Esophagus mucosa (tissue), 1 donor: ENCODE measurements at places on chromosomes 3 and 15.

DNA sequence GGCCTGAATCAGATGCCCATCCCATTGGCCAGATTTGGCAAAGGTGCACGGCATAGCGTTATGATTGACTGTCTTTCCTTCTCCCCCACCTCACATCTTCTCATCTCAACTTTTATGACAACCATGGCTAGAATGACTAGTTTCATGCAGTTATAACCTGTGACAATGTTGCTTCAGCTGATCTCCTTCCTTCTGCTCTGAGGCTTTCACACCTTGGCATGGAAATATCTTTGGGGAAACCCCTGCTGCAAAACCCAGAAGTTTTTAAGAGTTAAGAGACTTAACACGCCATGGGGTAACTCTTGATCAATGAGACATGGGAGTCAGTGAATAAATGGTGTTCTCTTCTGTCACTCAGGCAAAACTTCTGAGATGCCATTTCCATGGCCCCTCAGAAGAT is 290.7 kb upstream of the MDFIC2 start:
- ATAC-seq = no peak

DNA sequence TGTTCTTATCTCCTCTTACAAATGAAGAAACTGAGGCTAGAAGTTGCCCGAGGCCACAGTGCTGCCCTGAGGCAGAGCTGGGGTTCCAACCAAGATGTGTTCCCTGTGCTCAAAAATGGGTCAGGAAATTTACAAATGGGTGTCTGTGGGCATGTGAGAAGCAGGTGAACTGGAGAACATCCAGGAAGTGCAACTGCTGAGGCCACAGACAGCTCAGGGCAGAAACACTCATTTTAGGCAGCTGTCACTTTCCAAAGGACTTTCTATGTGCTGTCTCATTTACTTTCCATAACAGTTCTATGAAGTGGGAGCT is 47.2 kb upstream of the ATP2B2 start:
- ATAC-seq = no peak

DNA sequence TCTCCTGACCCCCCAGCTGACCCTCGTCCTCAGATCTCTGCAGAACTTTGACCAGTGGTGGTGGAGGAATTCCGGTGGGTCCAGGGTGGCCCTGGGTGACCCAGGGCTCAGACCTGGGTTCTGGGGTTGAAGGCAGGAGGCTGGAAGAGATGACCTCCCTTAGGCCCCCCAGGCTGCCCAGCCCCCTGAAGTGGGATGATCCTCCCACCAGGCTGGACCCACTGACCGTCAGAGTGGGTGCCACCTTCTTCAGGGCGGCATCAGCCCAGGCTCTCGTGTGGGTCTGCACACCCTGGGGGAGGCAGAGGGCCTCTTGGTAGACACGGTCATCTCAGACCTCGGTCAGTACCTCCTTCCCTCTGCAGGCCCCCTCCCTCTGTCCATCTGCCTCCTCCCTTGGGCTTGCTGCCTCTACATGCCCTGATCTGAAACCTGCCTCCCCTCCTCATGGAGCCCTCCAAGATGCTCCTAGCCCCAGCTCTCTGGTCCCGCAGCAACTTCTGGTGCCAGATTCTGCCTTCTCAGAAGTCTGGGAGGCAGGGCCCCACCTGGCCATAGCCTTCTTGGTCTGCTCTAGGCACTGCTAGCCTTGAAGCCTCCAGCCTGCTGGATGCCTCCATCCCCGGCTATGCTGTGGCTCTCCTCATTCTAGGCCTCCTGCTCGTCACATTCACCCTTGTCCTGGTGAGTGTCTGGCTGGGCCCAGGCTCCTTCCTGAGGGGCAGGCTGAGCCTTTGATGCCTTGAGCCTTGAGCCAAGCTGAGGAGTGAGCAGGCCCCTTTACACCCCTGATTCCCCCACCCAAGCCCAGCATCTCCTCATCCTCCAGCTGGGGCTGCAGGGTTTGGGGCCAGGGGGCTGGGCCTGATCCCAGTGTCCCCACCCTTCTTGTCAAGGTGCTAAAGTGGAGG is 49.1 kb upstream of the CSPG4 start:
- no peak for ATAC-seq

DNA sequence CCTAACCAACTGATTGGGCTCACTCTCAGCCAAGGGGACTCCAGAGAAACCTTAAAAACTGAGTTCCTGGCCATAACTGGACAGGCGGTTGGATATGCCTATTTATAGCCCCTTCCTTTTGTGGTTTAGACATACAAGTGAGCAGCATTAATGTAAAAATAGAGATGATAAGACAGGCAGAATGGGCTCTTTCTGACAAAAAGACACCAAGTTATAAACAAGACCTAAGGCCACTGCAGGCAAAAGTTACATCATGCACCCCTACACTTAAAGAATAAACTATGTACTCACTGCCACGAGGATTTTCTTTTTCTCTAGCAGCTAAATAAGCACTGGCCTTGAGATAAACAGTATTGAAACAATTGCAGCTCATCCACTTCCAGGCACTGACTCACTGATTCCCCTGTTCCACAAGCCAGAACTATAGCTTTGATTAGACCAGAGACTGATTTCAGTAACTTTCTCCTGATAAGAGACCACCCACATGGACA is 30.1 kb downstream of the SUCNR1 start:
- no peak for ATAC-seq

GRCh38 chr15:65085207-65085753 is 8.7 kb downstream of the KBTBD13 start:
- no peak for ATAC-seq

GRCh38 chr3:114714957-114715460 is 421.2 kb downstream of the TIGIT start:
- no peak for ATAC-seq

- peak; percentile 51 for ATAC-seq
These were observed 20.5 kb downstream of the SLC35A5 start for GRCh38 chr3:112582244-112582874.

- no peak for ATAC-seq
These were observed 44.4 kb upstream of the GK5 start for GRCh38 chr3:142269767-142270166.

DNA sequence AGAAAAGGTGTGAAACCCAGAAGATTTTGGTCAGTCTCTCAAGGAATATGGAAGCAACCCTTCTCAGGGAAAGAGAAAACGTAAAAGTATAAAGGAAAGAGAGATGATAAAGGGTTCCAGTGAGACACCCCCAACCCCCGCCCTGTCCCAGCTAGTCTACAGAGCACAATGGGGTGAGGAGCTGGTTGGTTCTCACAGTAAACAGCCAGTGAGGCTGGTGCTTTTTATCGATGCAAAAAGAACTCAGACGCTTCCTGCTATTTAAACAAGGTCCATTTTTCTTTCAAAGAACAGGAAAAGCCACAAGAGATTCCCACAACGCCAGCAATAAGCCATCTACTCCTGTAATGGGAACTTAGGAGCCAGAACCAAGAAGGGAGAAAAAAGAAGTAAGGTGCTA is 65.9 kb downstream of the CHAC1 start:
- no peak for ATAC-seq

DNA sequence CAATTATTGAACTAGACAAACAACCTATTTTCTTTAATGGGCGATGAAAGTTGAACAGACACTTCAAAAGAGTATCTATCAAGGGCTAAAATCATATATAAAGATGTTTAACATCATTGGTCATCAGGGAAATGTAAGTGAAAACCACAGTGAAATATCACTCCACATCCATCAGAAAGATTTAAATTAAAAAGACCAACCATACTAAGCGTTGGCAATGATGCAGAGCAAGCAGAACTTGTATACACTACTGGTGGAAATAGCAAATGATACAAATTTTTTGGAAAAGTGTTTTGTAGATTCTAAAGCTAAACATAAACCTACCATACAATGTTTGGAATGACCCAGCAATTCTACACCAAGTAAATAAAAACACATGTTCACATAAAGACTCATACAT is 65.9 kb upstream of the THBS1 start:
- ATAC-seq = no peak

DNA sequence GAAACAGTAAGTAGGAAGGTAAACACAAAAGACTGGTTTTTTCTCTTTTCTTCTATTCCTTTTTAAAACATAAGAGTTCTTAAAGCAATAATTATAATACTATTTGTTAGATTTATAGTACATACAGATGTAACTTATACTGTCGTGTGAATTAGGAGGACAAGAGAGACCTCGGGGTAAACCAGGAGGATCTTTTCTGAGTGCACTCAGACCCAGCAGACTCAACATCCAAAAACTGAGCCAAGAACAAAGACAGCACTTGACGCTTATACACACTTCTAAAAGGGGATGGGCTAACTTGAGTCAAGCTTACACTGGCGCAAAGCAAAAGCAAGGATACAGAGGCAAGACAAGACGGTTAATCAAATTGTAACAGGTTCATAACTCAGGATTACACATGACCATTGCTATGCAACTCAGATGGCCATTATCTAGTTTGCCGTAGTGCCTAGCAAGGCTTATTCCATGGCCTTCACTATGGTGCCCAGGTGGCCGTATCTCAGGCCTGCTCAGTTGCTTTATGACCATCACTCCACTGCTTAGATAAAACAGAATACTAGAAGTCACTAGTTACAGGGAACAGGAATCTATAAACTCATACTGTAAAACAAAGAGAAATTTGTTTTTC is 18.6 kb downstream of the MTHFS start:
- no peak for ATAC-seq

DNA sequence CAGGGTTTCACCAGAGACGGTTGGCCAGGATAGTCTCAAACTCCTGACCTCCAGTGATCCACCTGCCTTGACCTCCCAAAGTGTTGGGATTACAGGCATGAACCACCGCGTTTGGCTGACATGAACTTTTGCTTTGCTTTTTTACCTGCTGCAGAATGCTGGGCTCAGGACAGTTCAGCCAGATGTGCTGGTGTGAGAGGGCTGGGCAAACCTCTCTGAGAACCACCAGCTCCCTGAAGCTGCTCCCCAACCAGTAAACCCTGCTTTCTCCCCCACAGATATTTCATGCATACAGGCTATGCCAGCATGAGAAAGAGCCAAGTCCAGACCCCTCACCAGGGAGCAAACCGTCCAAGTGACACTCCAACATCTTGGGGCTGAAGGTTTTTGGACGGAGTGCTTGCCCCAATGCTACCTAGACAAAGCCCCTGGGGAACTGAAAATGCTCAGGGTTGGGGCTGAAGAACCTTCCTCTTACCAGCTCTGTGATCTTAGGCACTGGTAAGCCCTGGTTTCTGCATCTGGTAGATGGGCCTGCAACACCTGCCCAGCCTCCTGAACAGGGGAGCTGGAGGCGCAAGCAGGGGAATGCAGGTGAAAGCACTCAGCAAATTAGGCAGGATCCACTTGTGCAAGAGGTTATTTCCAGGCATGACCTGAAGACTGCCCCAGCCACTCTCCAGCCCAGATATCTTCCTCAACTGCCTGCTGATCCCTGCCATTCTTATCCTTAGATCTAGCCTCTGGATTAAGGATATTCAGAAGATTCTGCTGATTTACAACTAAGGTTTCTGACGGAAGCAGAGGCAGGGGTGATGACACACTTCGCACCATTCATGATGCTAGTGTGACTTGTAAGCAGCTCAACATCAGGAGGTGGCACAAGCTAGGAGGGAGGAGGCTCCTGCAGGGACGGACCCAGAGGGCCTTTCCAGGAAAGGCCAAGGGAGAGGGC is 78.8 kb downstream of the TLE3 start:
- no peak for ATAC-seq

DNA sequence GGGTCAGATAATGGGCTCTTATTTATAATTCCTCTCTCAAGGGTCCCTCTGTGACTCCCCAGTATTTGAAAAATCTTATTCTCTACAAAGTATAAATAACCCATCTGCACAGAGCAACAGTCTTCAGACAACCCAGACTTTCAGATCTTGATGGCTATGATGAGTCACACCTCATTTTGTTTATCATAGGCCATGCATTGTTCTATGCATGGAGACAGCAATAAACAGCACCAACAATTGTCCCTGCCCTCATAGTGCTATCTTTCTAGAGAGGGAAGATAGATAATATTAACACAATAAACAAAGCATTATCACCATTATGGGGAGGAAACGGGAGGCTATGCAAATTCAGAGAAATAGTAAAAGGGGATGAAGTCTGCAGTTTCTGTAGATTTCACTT is 13.4 kb downstream of the FHIT start:
- ATAC-seq = no peak

GRCh38 chr3:196440696-196441095 is 8.5 kb upstream of the UBXN7 start:
- ATAC-seq = no peak

DNA sequence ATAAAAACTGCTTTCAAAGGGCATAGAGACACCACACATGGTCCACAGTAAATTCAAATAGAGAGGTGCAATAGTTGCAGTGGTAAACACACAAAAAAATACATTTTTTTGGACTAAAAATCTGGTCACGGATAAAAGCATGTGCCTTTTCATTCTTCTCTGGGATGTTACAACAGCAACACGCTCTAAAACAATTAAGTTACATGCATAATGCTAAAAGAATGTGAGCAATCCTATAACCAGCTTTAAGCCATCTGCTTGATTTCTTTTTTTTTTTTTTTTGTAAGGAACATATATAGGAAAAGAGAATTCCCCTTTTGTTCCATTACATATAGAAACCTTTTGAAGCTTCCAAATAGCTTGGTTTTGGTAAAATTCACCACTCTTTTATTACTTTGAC is 20.0 kb downstream of the WNT5A start:
- no peak for ATAC-seq

DNA sequence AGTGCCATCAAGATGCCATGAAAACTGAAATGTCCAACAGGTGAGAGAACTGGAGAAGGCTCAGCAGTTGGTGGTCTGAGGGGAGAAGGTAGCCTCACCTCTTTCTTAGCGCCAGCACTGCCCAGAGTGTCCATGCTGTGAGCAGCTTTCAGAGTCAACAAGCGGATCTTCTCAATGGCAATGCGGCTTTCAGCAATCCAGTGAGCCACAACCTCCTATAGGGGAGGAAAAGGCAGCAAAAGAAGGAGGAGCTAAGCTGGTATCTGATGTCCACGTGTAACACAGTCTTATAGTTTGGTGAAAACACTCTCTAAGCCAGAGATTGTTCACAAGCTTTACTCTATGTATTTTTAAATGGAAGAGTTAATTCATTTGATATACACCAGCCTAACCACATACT is 36.1 kb upstream of the ACKR4 start:
- ATAC-seq = no peak

GRCh38 chr15:71232411-71232810 is 117.1 kb downstream of the THSD4 start:
- no peak for ATAC-seq

DNA sequence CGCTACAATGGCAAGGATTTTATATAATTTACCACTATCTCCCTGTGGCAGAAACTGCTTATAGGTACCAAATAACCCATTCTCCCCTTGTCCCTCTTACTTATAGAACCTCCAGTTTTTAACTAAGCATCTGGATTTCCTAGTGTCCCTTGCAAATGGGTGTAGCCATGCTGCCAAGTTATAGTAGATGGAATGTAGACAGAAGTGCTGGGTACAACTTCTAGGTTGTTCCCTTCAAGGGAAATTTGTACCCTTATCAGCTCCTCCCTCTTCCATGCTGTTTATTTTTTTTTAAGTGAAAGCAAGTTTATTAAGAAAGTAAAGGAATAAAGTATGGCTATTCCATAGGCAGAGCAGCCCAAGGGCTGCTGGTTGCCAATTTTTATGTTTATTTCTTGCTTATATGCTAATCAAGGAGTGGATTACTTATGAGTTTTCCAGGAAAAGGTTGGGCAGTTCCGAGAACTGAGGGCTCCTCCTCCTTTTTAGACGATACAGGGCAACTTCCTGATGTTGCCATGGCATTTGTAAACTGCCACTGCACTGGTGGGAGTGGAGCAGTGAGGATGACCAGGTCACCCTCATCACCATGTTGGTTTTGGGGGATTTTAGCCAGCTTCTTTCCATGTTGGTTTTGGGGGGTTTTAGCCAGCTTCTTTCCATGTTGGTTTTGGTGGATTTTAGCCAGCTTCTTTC is 40.1 kb upstream of the TM4SF19 start:
- ATAC-seq = no peak
